ENCODE measurements at places on chromosomes 5 and 9. TPM values are rescaled to one million over a fixed set of nuclear protein-coding genes. Genes with fewer than 3 reads are reported as not detected.

The FLT4 gene
- total RNA-seq: 7.0 TPM

The SPATA6L gene
- total RNA-seq: 8.8 TPM

DNA sequence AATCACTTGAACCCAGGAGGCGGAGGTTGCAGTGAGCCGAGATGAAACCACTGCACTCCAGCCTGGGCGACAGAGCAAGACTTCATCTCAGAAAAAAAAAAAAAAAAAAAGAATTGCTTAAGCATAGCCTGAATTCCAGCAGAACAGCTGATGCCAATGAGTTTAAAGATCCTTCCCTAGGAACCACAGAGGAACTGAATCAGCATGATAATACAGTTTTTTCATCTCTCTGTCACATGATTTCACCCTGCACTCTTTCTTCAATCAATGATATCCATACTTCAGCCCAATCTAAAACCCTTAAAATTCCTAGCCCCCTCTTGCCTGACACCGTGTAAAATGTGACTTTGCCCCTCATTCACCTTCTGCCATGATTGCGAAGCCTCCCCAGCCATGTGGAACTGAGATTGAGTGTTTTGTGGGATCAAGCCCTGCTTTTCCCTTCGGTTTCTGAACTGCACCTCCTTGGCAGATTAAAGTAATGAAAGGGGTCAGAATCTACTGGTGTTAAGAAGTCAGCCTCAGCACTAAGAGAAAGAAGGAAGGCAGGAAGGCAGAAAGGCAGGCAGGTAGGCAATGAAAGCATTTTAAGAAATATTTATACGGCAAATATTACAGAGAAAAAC is 20.9 kb upstream of the DMXL1 start:
- DNase-seq: no peak

- no peak for DNase-seq
Measured at GRCh38 chr9:79220251-79220650, 351.5 kb upstream of the TLE4 start.

- no peak for DNase-seq
Measured at GRCh38 chr9:122219856-122220672, 8.7 kb downstream of the LHX6 start.

GRCh38 chr5:23930985-23931384 is 423.6 kb downstream of the PRDM9 start:
- DNase-seq: no peak
